ENCODE measurements at places on chromosomes 12 and 14.

- DNase-seq = no peak
These were observed 6.3 kb downstream of the MIS18BP1 start for GRCh38 chr14:45246691-45247090.

DNA sequence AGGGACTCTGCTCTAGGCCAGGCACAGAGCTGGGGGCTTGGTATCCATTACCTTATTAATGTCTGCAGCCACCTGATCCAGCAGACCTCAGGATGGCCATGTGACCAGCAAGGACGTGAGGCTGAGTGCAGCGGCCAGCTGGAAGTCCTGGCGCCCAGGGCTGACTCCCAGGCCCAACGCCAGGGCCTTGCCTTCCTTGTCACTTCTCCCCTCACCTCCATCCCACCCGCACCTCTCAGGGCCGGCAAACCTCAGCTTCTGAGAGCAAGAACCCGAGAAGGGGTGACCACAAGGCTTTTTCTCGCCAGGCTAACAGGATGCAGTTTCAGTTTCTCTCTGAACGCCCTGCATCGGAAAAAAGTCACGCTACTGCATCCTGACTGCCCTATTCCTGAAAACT lies 15.4 kb downstream of the RAB35 start:
- no peak for DNase-seq

- DNase-seq = no peak
These were observed 30.5 kb downstream of the PUS7L start for GRCh38 chr12:43728117-43728516.

GRCh38 chr12:25792031-25792430 lies 166.5 kb upstream of the RASSF8 start:
- no peak for DNase-seq

DNA sequence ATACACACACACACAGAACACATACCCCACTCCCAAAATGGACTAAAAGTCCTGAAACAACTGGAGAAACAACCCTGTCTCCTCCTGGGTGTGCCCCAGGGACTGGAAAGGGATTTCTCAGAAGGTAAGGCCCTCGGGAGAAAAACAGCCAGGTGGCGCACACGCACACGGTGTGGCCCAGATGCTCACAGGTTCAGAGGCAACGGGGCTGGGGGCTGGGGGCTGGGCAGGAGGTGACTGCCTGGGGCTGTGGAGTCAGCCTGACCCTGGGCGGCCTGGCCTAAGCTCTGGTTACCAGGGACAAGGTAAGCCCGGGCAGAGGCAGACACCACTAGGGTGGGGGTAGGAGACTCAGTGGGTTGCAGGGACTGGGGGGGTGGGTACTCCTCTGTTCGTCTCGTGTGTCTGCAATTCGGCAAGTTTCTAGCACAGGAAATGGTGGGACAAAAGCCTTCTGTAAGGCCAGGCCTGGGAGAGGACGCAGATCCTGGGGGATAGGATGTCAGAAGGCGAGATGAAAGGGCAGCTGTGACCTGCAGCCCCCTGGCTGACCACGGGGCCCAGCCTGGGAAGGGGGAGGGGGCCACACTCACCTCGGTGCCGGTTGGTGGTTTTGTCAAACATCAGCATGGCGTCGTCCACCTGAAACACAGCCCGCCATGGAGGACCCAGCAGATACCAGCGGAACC lies 10.4 kb downstream of the MSI1 start:
- no peak for DNase-seq

- no peak for DNase-seq
These were observed 60.1 kb upstream of the PYGL start for GRCh38 chr14:51004352-51004800.

DNA sequence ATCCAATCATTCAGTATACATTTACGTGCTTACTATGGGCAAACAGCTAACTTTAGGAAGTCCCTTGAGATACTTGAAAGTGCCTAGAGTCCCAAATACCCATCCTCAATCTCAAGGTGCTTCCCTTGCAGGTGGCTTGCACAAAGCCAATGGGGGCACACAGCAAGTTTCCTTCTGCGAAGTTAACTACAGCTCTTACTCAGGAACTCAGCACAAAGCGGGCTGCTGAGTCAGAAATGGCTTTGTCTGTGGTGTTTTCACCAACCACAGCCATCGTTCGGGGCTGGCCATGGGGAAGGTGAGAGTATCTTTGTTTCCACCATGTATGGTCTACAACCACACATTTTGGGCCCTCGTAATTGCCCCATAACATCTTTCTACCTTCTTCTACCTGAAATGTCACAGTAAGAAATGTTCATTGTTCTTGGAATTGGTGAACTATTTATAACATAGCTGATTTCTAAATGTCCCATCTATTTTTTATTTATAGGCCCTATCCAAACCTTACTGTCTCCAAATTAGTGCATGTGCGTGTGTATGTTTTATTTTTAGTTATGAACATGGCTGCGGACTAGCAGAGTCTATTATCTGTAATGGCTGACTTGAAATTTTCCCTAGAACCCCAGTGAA lies 13.9 kb downstream of the MFAP5 start:
- no peak for DNase-seq

Measured in renal pelvis (tissue), 12 donors.